Suprapubic skin (tissue), 4 donors: ENCODE measurements at places on chromosomes 11 and 22. TPM values are rescaled to one million over a fixed set of nuclear protein-coding genes. Genes with fewer than 3 reads are reported as not detected.

The USH1C gene
- not detected for total RNA-seq

The MOGAT2 gene
- total RNA-seq, result 4.5 TPM

The SMC1B gene
- total RNA-seq, result not detected

The LMO1 gene
- total RNA-seq, result 10.2 TPM

The BATF2 gene
- total RNA-seq, result 0.30 TPM

The OR8D4 gene
- total RNA-seq, result not detected

The RIBC2 gene
- total RNA-seq, result not detected

GRCh38 chr11:8354622-8355415, 91.1 kb upstream of the LMO1 start:
- H3K4me3 ChIP-seq, result no peak overlapping the region
- H3K27ac ChIP-seq, result no peak overlapping the region
- H3K36me3 ChIP-seq, result no peaks in the 10 kb centered on the region
- DNase-seq, result no peak
- H3K4me1 ChIP-seq, result peaks cover 8% of the 10 kb centered on the region

DNA sequence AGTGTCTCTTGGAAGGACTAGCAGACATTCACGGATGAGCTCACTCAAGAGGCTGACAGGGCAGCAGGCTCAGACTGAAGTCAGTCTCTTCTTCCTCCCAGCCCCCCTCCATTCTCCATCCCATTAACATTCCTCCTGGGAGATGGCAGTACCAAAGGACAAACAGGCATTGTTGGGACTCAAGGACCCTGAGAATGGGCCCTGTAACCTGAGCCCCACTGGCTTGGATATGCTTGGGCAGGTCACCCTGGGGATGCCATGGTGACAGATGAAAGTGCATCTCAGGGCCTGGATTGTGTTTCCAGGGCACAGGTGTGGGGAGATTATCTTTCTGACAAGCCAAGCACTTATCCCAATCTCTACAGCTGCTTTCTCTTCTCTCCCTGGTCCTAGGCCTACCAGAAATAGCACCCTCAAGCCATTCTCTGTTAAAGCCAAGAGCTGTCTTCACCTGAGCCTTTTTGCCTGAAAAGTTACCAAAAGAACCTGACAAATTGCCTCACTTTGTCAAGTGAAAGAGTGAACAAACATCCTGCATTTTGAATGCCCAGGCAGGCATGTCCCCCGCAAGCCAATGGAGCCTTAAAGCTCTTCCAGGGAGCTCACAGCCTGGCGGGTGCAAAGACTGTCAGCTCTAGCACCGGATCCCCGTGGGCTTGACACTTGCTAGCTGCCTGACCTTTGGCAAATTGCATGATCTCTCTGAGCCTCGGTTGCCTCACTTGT, 366.0 kb upstream of the NARS2 start:
- H3K27me3 ChIP-seq, result peaks cover 3% of the 10 kb centered on the region
- no peak overlapping the region for H3K4me3 ChIP-seq
- no peaks in the 10 kb centered on the region for H3K36me3 ChIP-seq
- no peak overlapping the region for H3K27ac ChIP-seq
- no peak for DNase-seq

- no peaks in the 10 kb centered on the region for H3K27me3 ChIP-seq
- peaks cover 14% of the 10 kb centered on the region for H3K4me1 ChIP-seq
- no peak overlapping the region for H3K4me3 ChIP-seq
- no peak overlapping the region for H3K27ac ChIP-seq
- DNase-seq, result no peak
- peaks cover 21% of the 10 kb centered on the region for H3K36me3 ChIP-seq
These were observed 20.3 kb upstream of the YPEL1 start for GRCh38 chr22:21755851-21756284.

GRCh38 chr22:25057013-25057881, 104.7 kb downstream of the KIAA1671 start:
- H3K27me3 ChIP-seq, result no peaks in the 10 kb centered on the region
- no peak overlapping the region for H3K4me3 ChIP-seq
- H3K27ac ChIP-seq, result no peak overlapping the region
- peak; percentile 82 for DNase-seq
- H3K36me3 ChIP-seq, result no peaks in the 10 kb centered on the region

- no peak overlapping the region for H3K27ac ChIP-seq
- H3K4me3 ChIP-seq, result no peak overlapping the region
- DNase-seq, result no peak
- H3K36me3 ChIP-seq, result no peaks in the 10 kb centered on the region
- peaks cover 10% of the 10 kb centered on the region for H3K27me3 ChIP-seq
These were observed 5.8 kb downstream of the SLC22A9 start for GRCh38 chr11:63375434-63375833.

DNA sequence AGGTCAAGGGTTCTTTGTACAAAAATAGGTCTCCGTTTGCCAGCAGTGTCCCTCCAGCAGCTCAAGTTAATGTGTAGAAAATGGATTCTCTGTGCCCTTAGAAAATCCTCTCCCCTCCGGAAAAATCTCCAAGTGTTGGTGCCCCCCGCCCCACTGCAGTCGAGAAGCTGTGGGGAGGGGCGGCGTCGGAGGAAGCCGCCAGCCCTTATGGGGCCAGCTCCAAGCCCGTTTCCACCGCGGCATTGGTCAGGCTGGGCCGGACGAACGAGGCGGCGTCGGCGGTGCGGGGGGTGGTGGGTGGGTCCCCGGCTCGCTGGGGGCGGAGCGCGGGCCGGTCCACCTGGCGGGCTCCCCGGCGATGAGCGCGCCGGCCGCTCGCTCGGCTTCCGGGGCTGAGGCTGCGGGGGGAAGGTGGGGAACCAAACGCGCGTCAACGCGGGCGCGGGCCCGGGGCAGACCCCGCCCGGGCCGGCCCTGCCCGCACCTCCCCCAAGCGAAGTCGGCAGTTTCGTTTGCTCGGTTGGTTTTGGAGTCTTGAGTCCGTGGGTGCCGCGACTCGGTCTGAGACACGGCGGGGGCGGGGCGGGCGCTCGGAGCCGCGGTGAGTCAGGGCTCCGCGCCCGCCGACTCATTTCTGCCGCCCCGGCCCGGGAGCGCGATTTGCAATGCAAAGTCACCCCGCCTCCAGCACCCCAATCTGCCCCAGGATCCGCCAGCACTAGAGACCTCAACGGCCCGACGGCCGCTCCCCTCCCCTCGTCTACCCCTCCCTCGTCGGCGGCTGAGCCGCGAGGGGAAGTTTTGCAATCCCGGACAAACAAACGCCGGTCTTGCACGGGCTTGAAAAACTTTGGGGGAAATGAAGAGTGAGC, 1.4 kb downstream of the ASCL2 start:
- H3K36me3 ChIP-seq, result no peaks in the 10 kb centered on the region
- peak overlapping the region; percentile 89 for H3K27ac ChIP-seq
- no peak for DNase-seq
- H3K27me3 ChIP-seq, result peaks cover 47% of the 10 kb centered on the region
- peaks cover 48% of the 10 kb centered on the region for H3K4me1 ChIP-seq
- peak overlapping the region; percentile 65 for H3K4me3 ChIP-seq

DNA sequence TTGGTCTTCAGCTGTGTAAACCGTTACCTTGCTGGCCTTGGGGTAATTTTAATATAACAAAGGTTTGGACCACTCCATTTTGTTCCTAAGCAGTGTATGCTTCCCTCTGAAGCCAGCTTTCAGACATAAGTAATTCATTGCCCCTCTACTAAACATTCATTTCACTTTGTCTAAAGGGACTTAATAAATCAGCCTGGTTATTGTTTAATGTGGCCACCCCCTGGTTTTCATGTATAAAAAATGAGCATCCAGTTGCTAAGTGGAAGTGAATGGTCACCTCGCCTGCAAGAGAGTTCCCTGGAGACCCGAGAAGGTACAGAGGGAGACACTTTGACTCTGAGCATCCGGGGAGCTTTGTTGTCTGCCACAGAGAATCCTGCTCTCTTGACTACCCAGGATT, 3.9 kb downstream of the ABTB2 start:
- no peak for DNase-seq
- no peaks in the 10 kb centered on the region for H3K36me3 ChIP-seq
- no peak overlapping the region for H3K27ac ChIP-seq
- H3K27me3 ChIP-seq, result peaks cover 12% of the 10 kb centered on the region

- no peak for DNase-seq
- H3K4me1 ChIP-seq, result peaks cover 75% of the 10 kb centered on the region
- no peaks in the 10 kb centered on the region for H3K36me3 ChIP-seq
- no peaks in the 10 kb centered on the region for H3K27me3 ChIP-seq
These were observed 5.6 kb downstream of the RTN3 start for GRCh38 chr11:63686926-63687325.

GRCh38 chr11:10329935-10330334, 25.1 kb downstream of the ADM start:
- no peak overlapping the region for H3K27ac ChIP-seq
- H3K36me3 ChIP-seq, result no peaks in the 10 kb centered on the region
- H3K4me1 ChIP-seq, result peaks cover 31% of the 10 kb centered on the region
- no peak overlapping the region for H3K4me3 ChIP-seq
- H3K27me3 ChIP-seq, result no peaks in the 10 kb centered on the region

GRCh38 chr11:84412862-84413261, 1126.7 kb upstream of the CCDC90B start:
- no peak overlapping the region for H3K4me3 ChIP-seq
- H3K36me3 ChIP-seq, result no peaks in the 10 kb centered on the region
- H3K27me3 ChIP-seq, result no peaks in the 10 kb centered on the region
- H3K4me1 ChIP-seq, result no peaks in the 10 kb centered on the region
- no peak for DNase-seq

- H3K27me3 ChIP-seq, result no peaks in the 10 kb centered on the region
- H3K27ac ChIP-seq, result peak overlapping the region; percentile 0
These were observed 2.9 kb downstream of the ALDH3B1 start for GRCh38 chr11:68012843-68013610.

DNA sequence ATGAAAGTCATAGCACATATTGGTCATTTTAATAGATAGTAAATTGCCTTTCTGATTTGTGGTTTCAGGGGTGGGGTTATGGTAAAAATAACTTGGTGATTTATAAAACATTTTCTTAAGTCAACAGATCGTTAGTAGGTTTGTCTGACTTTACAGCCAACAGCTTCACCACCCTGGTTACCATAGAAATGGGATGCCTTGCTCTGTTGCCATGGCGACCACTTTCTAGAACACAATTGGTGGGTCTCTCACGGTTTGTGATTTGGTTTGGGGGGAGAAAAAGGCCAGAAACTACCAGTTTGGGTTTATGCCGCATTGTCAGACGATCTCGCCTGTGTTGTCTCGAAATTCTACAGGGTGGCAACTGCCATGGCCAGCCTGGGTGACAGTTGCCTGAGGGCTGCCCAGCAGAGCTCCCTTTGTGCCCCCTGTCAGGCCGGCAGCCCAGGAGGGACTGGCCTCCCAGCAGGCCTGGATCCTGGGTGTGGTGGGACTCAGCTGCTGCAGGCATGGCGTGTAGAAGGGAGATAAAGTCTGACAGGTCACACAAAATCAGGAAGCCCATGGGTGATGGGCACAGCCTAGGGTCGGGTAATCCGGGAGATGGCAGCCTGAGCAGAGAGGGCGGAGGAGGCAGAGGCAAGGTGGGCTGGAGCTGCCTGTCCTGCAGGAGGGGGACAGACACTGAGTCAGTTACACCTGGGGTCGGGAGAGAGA, 30.9 kb downstream of the KCNC1 start:
- no peaks in the 10 kb centered on the region for H3K36me3 ChIP-seq
- H3K4me3 ChIP-seq, result no peak overlapping the region
- no peak overlapping the region for H3K27ac ChIP-seq
- no peaks in the 10 kb centered on the region for H3K4me1 ChIP-seq
- no peaks in the 10 kb centered on the region for H3K27me3 ChIP-seq

DNA sequence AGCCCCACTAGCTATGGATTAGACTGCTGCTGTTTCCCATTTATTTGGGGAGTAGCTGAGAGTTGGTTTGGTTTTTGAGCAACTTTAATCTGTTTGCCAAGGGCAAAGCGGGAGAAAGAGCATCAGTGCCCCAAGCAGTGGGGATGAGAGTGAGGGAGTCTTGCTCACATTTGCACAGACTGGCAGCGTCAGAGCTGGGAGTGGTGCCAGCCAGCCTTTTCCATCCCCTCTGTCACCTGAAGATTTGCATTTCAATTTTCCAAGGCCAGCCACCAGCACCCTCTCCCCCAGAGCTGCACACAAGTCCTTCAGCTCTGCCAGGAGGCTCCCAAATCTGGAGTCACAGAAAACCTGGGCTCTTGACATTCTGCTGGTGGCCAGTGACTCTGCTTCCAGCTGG, 21.0 kb upstream of the UVRAG start:
- no peaks in the 10 kb centered on the region for H3K36me3 ChIP-seq
- no peaks in the 10 kb centered on the region for H3K4me1 ChIP-seq
- H3K27ac ChIP-seq, result no peak overlapping the region
- H3K27me3 ChIP-seq, result no peaks in the 10 kb centered on the region
- DNase-seq, result no peak

DNA sequence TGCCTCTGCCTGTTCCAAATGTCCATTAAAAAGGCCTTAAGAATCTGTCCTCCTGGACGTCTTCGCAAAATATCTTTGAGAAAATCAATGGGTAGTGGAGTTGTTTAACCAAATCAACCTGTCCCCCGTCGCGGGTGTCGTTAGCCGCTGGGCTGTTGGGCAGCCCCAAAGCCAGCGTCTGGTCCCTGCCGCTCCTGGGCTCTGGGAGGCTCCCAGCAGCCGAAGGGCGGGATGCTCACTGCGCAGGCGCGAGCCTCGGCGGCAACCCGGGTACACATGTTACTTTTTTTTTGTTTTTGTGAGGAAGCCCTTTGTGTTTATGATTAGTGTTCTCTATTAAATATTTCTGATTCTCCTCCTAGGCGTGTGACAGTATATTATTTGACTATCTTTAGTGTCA, 12.6 kb downstream of the MMP10 start:
- DNase-seq, result no peak
- no peaks in the 10 kb centered on the region for H3K4me1 ChIP-seq
- H3K36me3 ChIP-seq, result no peaks in the 10 kb centered on the region
- H3K27ac ChIP-seq, result no peak overlapping the region
- no peaks in the 10 kb centered on the region for H3K27me3 ChIP-seq

GRCh38 chr22:40250608-40251007, 72.9 kb downstream of the TNRC6B start:
- H3K27ac ChIP-seq, result no peak overlapping the region
- no peaks in the 10 kb centered on the region for H3K27me3 ChIP-seq
- peaks cover 9% of the 10 kb centered on the region for H3K36me3 ChIP-seq
- H3K4me3 ChIP-seq, result no peak overlapping the region
- no peaks in the 10 kb centered on the region for H3K4me1 ChIP-seq
- DNase-seq, result no peak

GRCh38 chr11:13902523-13902922, 60.0 kb upstream of the SPON1 start:
- H3K4me3 ChIP-seq, result no peak overlapping the region
- H3K36me3 ChIP-seq, result no peaks in the 10 kb centered on the region
- no peak overlapping the region for H3K27ac ChIP-seq
- DNase-seq, result no peak

DNA sequence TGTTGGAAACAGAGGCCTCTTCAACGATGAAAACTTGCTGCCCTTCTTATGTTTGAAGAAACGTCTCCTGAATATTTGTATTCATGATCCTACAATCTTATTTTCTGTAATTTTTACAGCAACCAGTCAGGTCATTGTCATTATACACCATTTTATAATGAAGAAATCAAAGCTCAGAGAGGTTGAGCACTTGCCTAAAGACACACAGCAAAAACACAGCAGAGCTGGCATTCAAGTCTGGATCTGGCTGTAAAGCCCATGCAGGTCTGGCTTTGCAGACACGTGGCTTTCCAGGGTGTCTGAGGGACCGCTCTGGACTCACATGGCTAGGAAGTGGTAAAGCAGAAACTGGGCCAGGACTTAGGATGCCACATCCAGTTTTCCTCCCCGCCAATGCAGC, 15.8 kb upstream of the ALX4 start:
- H3K4me3 ChIP-seq, result no peak overlapping the region
- H3K4me1 ChIP-seq, result peaks cover 6% of the 10 kb centered on the region
- H3K36me3 ChIP-seq, result no peaks in the 10 kb centered on the region
- H3K27ac ChIP-seq, result no peak overlapping the region
